ENCODE measurements at places on chromosomes 12 and 14.

DNA sequence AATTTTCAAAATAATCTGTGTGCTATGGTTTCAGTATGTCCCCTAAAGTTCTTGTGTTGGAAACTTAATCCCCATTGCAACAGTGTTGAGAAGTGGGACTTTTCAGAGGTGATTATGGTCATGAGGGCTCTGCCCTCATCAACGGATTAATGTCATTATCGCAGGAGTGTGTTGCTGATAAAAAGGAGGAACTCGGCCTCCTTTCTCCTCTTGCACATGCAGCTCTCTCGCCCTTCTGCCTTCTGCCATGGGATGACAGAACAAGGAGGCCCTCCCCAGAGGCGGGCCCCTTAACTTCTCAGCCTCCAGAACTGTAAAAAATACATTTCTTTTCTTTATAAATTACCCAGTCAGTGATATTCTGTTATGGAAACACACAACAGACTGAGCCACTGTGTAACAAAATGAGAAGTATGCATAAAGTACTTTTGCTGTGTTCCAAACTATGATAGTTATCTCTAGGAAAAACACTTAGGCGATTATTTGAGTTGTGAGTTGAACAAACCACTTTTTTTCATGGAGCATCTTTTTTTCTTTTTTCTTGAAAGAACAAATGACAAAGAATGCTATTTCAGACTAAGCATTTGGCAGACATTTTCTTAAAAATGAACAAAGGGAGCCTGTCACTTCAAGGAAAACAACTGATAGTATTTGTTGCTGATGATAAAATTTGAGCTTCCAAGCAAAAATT, 134.8 kb upstream of the FUT8 start:
- DNase-seq: no peak

DNA sequence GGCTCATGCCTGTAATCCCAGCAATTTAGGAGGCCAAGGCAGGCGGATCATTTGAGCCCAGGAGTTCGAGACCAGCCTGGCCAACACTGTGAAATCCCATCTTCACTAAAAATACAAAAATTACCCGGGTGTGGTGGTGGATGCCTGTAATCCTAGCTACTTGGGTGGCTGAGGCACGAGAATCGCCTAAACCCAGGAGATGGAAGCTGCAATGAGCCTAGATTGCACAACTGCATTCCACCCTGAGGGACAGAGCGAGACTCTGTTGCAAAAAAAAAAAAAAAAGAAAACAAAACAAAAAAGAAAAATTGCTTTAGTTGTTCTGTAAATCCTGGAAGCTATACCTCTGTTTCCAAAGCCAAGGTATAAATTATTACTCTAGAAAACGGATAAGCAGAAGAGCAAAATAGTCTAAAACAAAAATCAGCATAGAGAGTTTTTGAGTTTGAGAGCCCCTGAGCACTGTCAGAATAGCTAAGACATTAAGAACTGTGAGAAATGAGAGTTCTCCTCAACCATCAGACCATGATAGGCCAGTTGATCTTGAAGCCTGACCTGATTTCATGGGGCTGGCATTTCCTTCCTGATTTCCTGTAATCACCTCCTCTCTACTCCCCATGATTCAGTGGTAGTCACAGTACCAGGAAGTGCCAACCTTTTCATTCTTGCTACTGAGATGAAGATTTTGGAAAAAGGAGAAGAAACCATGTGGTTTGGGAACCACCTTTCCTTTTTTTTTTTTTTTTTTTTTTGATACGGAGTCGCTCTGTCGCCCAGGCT, 31.7 kb downstream of the ATP2A2 start:
- DNase-seq: no peak

- DNase-seq: no peak
Observed at GRCh38 chr12:116202433-116202832, 75.1 kb downstream of the MED13L start.

- DNase-seq: no peak
Observed at GRCh38 chr12:13924286-13924685, 57.1 kb downstream of the GRIN2B start.

- DNase-seq: peak; percentile 14
Observed at GRCh38 chr14:69652942-69653684, 41.7 kb downstream of the SUSD6 start.

Measured in C1 segment of cervical spinal cord (tissue), 14 donors.